ENCODE measurements at places on chromosomes 4 and X.
A peak's percentile ranks its signal among the peaks of the same experiment; 100 is the strongest.

DNA sequence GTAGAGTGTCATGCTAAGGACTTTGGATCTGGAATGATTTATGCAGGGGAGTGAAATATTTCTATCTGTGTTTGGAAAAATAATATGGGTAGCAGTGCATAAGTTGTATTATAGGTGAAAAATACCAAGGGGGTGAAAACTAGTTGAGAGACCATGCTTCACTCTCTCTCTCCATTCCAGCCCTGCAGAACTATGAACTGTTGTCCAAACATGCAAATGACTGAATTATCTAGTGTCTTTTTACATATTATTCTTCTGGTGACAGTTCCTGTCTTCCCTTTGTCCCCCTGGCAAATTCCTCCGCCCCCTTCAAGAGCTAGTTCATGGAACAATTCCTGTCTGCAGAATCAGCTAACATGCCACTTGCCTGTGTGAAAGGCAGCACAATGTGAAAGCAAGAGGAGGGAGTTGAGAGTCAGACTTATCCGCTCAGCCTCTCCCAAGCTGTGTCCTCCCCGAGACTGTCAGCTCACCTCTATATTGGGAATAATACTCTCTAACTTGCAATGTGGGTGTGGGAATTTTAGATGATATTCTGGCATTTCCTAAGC is 2.3 kb downstream of the PF4 start:
- no peak for DNase-seq

- no peak for DNase-seq
Measured at GRCh38 chrX:139930916-139931645, 1.8 kb downstream of the ATP11C start.

GRCh38 chr4:3022651-3023050 is 51.7 kb downstream of the HTT-AS start:
- DNase-seq: no peak

- peak; percentile 34 for DNase-seq
Measured at GRCh38 chrX:14354521-14354920, 174.8 kb upstream of the GLRA2 start.

- DNase-seq: no peak
Measured at GRCh38 chrX:80174925-80175574, 160.5 kb downstream of the TBX22 start.

DNA sequence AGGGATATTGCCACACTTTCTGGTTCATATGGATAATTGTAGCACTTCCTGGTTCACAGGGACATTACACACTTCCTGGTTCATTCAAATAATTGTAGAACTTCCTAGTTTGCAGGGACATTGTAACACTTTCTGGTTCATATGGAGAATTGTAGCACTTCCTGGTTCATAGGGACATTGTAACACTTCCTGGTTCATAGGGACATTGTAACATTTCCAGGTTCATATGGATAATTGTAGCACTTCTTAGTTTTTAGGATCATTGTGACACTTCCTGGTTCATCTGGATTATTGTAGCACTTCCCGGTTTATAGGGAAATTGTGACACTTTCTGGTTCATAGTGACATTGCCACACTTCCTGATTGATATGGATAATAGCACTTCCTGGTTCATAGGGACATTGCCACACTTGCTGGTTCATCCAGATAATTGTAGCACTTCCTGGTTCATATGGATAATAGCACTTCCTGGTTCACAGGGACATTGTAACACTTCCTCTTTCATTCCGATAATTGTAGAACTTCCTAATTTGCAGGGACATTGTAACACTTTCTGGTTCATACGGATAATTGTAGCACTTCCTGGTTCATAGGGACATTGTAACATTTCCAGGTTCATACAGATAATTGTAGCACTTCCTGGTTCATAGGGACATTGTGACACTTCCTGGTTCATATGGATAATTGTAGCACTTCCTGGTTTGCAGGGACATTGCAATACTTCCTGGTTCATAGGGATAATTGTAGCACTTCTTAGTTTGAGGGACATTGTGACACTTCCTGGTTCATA is 59.2 kb upstream of the CD99 start:
- DNase-seq: no peak

- DNase-seq: no peak
Measured at GRCh38 chrX:38382663-38383062, 30.3 kb downstream of the OTC start.

- DNase-seq: no peak
Measured at GRCh38 chr4:68773699-68774098, 42.1 kb upstream of the UGT2B10 start.

- no peak for DNase-seq
Measured at GRCh38 chr4:114263233-114263632, 283.8 kb upstream of the ARSJ start.

GRCh38 chrX:144819406-144819805 is 427.9 kb upstream of the SPANXN1 start:
- DNase-seq: no peak

GRCh38 chr4:168540503-168541265 is 43.8 kb downstream of the PALLD start:
- no peak for DNase-seq

GRCh38 chrX:41036668-41037326 is 48.4 kb upstream of the USP9X start:
- DNase-seq: no peak

- no peak for DNase-seq
Measured at GRCh38 chr4:67934628-67935027, 28.7 kb downstream of the TMPRSS11A start.

DNA sequence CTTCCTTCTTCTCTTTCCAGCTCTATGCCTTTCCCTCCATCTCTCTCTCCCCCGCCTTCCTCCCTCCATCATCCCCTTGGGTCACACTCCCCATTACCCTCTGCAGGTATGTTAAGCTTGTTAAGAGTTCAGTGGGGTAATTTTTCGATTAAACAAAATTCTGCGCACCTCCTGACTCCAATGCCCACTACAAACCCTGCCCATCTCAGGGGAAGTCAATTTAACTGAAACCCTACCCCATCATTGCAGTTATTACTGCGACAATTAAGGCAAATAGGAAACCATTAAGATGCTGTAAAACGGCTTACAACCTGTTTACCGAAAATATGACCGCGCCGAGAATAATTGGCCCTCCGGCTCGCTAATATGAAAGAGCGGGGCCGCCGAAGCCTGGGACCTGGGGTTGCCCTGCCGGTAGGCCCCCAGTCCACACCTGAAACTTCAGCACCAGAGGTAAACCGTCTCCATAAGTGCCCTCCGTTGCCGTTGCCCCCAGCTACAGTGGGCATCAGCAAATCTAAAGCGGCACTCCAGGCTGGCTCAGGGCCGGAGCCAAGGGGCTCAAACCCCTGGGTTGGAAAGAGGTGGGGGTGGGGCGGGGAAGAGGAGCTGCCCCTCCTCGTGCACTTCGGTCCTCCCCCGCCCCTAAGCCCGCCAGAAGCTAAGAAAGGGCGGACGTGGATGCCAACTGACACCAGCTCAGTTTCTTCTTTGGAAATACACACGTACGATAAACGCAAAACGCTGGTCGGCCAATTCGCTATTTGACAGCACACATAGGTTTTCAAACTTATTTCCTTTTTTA is 4.8 kb downstream of the ARX start:
- DNase-seq: no peak

DNA sequence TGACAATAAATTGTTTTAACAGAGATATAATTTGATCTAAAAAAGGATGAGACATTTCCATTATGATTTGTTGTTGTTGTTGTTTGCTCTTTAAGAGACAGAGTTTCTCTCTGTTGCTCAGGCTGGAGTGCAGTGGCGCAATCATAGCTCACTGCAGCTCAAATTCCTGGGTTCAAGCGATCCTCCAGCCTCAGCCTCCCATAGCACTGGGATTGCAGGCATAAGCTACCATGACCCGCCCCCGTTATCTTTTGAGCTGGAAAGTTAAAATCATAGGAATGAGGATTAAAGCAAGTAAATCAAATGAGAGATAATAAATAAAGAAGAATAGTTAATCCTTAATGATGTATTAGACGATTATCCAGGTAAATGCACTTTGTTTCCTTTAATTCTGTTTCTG is 224.4 kb upstream of the SMIM31 start:
- DNase-seq: no peak

DNA sequence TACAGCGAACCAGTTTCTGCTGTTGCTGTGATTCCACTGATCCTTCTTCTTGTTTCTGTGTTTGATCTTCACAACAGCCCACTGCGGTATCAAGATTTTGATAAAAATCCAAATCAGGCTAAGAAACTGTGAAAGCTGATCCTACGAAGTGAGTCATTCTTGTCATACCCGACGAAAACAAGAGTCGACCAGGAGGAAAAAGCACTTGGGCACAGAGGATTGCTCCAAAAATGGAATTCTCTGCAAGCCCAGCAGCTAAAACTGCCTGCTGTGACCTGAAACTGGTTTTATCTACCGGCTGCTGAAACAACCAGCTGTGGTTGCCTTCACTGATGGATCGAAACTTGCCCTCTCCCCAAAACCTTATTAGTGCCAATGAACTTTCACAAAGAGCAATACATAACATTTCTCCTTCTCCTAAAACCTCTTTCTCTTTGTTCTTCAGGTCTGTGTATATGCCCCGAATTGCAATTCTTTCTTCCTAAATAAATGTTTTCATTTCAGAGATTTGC is 607.0 kb upstream of the PRKX start:
- DNase-seq: no peak

GRCh38 chrX:84216406-84216805 is 28.4 kb upstream of the RPS6KA6 start:
- DNase-seq: no peak

GRCh38 chr4:87532907-87533306 is 3.7 kb upstream of the SPARCL1 start:
- DNase-seq: no peak

GRCh38 chr4:177441061-177441802 is 1.0 kb downstream of the AGA start:
- DNase-seq: peak; percentile 31

Measured in fibroblast of the conjunctiva (primary cell).